ENCODE measurements at places on chromosomes 6 and 20.

DNA sequence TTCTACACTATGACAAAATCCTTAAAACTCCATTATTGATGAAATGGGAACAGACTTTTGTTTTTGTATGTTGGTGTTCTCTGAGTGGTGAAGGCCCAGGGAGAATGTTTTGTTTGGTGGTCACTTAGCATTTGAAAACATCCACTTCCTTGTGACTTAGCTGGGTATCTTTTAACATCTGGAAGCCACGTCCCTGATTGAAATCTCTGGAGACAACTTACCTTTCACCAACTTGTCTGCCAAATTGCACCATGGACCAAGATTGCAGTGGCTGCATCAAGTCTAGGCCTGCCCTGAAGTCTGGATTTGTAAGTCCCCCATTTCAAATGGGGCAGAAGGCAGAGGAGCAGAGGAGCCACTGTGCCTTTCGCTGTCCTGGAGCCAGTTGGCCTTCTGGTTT lies 534 bp upstream of the EFCAB8 start:
- DNase-seq, result no peak

- DNase-seq, result peak; percentile 44
Observed at GRCh38 chr20:8421981-8422380, 289.9 kb downstream of the PLCB1 start.

GRCh38 chr6:49772285-49772684 lies 14.8 kb downstream of the PGK2 start:
- no peak for DNase-seq

DNA sequence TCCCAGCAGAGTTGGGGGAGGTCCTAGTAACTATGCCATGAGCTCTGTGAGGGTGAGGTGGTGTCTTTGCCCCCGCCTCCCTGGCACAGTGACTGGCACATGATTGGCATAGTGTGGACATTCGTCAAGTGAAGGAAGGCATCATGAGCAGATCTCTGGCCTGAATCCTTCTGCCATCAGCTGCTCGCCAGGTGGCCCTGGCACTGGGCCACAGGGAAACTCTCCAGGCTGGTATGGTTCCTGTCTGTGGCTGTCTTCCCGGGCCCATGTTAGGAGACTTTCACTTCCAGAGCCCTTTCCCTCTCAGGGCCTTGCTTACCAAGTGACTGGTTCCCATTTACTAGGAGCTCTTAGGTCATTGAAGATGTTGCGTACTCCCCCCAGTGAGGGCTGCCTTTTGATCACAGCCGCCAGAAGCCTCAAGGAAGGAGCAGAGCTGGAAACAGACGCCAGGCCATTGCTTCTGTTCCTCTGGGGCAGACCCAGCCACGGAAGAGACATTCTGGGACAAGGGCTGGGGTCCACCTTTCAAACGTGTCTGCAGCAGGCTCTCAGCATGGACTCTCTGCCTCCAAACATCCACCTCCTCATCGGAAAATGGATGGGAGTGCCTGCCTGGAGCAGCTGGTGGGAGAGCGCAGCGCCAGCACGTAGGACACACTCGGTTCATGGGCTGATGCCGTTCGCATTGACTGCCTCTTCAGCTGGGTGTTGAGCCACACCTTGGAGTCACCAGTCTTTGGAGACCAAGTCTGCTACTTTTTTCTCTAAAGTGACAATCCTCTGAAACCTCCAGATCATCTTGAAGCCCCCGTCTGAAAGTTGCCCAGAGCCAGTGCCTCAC lies 67.2 kb downstream of the PTPN1 start:
- DNase-seq, result no peak

DNA sequence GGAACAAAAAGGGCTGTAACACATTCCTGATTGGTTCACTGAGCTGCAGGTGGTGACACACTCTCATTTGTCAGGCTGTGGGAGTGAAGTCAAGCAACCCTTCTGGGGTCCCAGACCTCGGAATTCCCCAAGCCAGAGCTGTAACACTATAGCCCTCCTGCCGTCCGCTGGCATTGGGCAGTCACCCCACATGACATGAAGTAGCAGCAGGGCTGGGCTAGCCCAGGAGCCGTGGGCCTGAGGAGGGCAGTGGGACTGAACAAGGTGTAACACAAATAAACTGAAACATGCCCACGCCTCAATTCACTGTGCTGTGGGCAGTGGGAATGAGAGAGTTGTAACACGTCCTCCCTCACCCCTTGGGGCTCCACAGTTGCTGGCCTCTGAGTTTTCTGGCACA lies 689.1 kb upstream of the EYS start:
- DNase-seq, result no peak

DNA sequence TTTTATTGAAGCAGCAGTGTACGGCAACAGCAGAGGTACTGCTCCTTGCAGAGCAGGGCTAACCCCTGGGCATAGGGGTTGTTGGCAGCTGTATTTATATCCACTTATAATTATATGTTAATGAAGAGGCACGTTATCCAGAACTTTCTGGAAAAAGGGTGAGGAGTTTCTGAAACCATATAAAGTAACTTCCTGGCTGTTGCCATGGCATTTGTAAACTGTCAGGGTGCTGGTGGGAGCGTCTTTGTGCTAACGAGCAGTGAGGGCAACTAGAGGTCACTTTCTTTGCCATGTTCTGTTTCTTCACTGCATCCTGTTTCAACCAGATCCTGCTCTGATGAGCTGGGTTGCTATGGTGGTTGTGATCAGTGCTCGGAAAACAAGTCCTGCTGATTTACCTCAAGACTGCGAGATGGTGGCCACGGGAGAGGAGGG lies 11.1 kb upstream of the ARFGEF2 start:
- DNase-seq, result peak; percentile 13

- no peak for DNase-seq
Observed at GRCh38 chr6:112207131-112207530, 47.2 kb downstream of the LAMA4 start.

GRCh38 chr6:32947552-32948465 lies 5.1 kb downstream of the HLA-DMA start:
- peak; percentile 47 for DNase-seq

All from fibroblast of skin of right quadriceps (primary cell).